IMR-90 (cell line): ENCODE measurements at places on chromosomes 13 and 19. TPM values are rescaled to one million over a fixed set of nuclear protein-coding genes. Genes with fewer than 3 reads are reported as not detected.

BCAM gene
- polyA plus RNA-seq = 27.5 and 35.7 TPM in 2 replicates

LENG9 gene
- 0.69 and 0.94 TPM in 2 replicates for polyA plus RNA-seq

DNA sequence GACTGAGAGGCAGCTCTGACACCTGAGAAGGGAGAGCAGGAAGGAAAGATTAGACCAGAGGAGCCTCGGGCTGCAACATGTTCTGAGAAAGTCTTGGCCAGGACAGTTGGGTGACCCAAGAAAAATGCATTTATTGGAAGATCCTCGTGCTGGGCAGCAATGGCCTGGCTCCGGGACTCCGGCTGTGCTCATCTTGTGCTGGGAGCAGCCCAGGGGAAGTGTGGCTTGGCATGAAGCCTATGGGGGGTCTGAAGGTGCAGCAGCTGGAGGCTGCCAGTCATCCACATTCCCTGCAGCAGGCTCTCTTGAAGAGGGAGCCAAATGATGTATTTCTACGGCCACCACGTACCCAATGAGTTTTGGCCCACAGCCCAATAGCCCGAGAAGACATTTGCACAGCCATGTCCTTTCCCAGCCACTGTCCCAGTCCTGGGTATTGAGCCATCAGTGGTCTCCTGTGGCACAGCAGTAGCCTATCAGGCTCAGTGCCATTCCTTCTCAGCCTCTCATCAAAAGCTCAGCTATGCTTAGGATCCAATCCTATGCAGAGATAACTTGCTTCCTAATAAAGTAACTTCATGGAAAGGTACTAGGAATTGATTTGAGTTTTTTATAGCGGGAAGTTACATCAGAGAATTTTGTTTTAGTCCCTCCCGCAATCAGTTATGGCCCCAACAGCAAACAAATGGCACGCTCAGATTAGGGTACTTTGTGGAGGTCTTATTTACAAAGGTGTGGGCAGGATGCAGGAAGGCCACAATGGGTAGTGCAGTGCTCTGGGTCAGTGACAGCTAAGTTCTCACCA is 76.0 kb upstream of the MEDAG start:
- no peak for DNase-seq

GRCh38 chr19:48639483-48640375 is 2.5 kb upstream of the DBP start:
- no peak for DNase-seq
